ENCODE measurements at places on chromosomes 5 and 9.

- no peak for DNase-seq
Measured at GRCh38 chr9:69130456-69131441, 43.3 kb upstream of the TJP2 start.

DNA sequence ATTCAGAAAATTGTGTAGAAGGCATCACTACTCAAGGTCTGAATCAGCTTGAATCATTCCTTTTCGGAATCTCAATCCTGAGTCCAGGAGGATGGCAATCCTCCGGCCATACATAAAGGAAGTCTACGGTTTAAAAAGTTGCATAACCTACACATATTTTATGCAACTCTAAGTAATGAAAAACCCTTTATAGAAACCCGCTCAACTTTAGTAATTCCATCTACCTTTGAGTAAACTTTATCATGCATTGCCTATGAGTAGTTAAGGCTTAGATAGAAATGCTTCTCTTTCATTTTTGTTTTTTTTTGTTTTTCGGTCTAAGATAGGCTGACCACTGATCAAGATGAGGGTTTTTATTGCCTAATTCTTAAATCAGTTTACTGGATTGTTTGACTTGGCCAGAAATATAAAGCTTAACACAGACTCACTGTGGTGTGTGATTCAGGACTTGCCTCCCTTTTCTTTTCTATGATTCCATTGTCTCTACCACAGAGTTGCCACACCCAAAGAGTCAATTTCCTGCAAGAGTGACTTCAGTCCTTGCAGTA is 85.0 kb downstream of the LURAP1L start:
- DNase-seq, result no peak

GRCh38 chr5:173891308-173892116 is 3.4 kb downstream of the CPEB4 start:
- no peak for DNase-seq

DNA sequence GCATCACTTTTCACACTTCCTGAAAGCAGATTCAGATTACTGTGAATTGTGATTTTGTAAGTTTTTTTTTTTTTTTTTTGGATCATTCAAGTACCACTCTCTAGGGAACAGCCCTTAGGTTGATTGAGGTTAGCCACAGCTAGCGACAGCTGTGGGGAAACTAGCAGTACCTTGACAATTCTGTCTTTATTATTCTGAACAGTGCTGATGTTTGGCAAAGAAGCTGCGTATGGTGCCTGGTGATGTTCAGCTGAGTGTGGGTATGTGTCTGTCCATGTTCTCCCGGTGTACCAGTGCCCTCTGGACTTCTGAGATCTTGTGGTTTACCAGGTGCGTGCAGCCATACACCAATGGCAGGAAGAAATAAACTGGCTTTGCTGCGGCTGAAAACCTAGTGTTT is 117.3 kb upstream of the PLPPR1 start:
- no peak for DNase-seq

DNA sequence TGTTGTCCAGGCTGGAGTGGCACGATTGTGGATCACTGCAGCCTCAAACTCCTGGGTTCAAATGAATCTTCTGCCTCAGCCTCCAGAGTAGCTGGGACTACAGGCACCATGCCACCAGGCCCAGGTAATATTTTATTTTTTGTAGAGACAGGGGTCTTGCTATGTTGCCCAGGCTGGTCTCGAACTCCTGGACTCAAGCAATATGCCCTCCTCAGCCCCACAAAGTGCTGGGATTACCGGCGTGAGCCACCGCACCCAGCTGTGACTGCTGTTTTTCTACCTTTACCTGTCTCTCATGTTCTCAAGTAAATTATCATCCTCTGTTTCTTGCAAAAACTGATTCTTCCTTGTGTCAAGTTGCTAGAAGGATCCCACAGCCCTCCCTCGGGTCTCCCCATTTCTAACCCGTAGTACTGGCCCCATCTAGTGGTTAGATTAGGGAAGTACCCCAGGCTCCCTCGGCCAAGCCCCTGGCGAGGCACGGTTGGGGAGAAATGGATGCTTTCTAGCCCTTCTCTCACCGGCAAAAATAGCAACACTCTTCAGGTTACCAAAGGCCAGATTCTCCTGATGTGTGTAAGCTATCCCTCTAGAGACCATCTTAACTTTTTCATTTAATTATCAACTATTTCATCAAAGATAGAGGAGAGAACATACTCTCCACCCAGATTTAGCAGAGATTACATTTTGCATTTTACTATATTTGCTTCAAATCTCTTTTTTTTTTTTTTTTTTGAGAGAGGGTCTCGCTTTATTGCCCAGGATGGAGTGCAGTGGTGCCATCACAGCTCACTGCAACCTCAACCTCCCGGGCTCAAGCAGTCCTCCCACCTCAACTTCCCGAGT is 19.2 kb upstream of the TOR1B start:
- DNase-seq, result peak; percentile 58

DNA sequence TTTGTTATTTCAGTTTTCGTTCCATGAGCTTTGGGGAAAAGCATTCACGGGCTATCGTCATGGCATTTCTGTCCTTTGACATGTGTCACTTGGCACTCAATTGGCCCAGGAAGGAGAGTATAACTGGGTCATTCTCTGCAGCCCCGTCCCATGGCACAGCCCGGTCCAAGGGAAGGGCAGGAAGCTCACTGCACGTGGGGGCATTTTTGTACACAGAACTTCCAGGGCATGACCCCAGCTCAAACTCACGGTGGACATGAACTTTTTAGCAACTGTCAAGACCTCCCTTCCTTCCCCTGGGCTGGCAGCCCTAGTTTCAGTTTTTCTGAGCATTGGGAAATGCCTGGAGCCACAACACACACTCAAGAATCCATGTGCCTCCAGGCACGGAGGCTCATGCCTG is 161.6 kb upstream of the PANK3 start:
- DNase-seq, result no peak

DNA sequence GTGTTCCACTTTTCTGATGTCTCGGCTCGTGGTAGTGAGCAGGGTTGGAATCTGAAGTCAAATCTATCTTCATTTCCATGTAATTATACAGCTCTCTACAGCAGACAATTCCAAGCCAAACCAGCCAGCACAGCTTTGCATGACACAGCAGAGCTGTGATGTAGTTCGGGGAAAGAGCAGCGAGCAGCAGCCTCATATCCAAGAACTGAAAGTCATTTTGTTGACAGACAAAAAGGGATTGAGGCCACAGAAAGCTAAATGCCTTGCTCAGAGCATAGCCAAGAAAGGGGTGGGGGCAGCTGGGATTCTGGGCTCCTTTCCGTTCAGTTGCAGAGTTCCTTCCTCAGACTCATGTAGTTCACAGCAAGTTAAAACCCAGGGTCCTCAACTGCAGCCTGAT is 32.1 kb downstream of the LCP2 start:
- no peak for DNase-seq

- no peak for DNase-seq
Measured at GRCh38 chr5:22683050-22683449, 170.1 kb downstream of the CDH12 start.

GRCh38 chr5:55634866-55635265 is 77.3 kb downstream of the SLC38A9 start:
- DNase-seq, result no peak

DNA sequence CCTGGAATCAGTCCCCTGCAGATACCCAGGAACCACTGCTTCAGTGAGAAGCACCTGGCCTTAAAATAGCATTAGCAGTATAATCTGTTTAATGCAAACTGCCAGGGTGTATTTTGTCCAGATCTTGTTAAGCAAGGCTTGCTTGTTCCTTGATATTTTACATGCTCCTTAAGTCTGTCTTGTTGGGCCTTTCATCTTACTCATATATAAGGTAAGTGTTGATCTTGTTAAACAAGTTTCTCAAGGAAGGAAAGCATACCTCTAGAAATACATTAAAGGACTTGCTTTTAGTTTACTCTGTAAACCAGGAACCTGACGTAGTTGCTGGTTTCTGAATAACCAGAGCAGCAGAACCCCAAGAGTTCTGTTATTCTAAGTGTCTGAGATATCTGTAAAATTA is 13.7 kb downstream of the HSPA4 start:
- no peak for DNase-seq

DNA sequence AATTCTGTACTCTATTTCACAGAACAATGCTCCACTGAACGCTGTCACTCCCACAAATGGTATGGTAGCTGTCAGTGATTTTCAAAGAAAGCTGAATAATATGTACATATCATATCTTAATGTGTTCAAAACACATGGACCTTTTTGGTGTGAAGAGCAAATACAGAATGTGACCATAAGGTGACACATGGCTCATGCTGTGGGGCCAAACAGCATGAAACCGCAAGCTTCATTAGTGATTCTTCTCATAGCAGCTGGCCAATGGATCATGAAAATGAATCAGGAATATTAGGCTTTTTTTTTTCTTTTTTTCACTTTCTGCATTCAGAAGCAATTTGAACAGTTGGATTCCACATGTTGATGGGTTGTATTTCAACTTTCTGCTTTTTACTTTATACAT is 54.9 kb upstream of the CDH9 start:
- no peak for DNase-seq

DNA sequence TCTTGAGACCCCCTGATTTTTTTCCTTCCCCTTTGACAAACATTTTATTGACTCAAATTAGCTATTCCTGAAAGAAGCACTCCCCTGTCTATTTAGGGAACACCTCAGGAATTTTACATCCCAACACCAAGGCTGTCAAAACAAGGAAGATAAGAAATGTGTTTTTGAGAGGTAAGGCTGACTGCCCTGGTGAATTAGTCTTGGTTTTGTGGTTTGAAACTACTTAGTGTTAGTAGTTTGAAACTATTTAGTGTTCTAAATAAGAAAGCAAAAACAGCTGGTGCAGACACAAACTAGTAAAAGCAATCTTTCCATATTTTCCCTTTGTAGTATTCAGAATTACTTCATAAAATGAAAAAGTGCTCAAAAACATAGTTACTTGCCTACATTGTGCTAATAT is 120.7 kb downstream of the PCSK1 start:
- DNase-seq, result no peak

- no peak for DNase-seq
Measured at GRCh38 chr9:115263371-115264075, 145.6 kb upstream of the TNC start.

DNA sequence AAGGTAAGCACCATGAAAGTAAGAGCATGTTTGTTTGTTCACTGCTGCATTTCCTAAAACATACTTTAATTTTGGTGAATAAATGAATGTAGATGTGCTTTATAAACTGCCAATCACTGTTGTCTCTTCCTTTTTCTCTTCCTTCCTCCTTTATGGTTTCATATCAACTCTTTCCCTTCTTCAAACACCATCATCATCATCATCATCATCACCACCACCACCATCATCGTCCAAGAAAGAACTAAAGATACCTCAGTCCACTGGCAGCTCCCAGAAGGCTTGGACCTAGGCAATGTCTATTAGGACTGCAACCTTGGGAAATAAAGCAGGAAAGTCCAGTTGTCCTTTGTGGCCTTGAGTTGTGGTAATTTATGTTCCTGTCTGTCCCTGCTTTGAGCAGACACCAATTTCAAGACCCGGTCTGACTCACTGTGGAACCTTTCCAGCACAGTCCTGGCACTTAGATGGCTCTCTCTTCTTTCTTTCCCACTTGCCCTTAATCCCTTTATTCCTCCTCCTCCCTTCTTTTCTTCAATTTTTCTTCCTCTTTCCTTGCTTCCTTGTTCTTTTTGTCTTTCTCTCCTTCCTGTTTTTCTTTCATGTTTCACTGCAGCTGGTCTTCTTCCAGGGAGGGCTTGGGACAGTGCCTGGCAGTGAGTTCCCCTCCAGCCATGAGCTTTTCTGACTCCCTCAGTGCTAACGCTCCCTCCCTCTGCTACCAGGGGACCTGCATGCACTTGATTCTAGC is 99.3 kb downstream of the ANGPTL2 start:
- DNase-seq, result no peak

DNA sequence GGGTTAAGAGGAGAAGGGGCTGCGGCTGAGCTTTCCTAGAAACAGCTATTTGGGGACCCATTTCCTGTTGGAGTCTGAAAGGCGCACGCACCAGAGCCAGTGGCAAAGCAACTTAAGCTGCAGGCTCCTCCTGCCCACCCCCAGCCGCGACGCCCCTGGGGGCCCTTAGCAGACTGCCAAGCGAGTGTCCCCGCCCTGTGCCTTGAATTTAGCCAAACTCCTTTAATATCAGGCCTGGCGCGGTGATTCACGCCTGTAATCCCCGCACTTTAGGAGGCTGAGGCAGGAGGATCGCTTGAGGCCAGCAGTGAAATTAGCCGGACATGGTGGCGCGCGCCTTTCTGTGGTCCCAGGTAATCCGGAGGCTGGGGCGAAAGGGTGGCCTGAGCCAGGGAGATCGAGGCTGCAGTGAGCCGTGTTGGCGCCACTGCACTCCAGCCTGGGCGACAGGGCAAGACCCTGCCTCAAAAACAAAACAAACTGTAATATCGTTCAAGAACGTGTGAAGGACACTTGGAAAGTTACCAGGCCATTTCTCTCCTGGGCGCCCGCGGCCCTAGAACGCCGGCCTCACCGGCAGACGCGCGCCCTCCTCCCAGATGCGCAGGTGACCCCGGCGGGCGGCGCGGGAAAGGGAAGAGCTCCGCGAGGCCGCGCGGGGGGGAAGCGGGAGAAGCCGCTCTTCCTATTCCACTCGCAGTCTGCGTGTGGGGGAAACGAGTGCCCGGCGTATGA is 1.0 kb upstream of the F2R start:
- DNase-seq, result no peak

GRCh38 chr5:132506094-132506692 is 15.6 kb upstream of the IRF1 start:
- DNase-seq, result no peak

DNA sequence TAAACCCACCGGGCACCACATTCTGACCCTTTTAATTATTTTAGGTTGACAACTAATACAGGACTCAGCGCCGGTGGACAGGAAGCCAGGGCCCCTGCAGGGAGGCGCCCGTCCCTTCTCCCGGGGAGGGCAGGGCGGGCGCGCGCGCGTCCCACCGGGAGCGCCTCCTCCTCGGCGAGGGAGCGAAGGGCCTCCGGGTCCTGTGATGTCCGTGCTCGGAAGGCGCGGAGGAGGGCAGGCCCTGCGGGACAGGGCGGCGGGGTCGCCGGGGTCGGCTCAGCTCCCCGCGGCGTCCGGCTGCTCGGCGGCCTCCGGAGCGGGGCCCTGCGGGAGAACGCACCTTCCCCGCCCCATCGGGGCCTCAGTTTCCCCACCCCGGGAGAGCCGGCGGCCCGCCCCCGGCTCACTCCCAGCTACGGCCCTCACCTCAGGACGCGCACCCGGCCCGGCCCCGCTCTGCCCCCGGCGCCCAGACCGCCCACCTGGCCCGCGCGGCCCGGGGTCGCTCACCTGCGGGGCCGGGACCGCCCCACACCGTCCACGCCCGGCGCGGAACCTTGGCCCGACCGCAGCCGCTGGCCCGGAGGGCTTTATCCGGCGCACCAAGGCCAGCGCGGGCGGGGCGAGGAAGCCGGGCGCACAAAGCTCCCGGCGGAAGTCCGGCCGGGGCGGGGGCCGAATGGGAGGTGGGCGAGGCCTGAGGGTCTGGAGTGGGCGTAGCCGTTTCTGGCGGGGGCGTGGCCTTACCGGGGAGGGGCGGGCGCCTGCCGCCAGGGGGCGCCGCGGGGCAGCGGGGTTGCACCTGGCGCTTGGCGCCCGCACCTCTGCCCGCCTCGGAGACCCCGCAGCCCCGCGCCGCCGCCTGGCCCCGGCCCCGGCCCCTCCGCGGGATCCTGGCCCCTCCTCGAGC is at the start of the genes EXD3 and NOXA1:
EXD3 (minus strand) TSS at position 559 of the 910 bp plus-strand sequence. CDS start 27,805 bp downstream, outside the sequence.
NOXA1 (plus strand) TSS at position 790 of the 910 bp plus-strand sequence. CDS start 137 bp downstream, outside the sequence.
- DNase-seq, result peak; percentile 96

- no peak for DNase-seq
Measured at GRCh38 chr5:132431632-132432031, 58.9 kb downstream of the IRF1 start.

GRCh38 chr9:32380944-32381343 is 3.5 kb upstream of the ACO1 start:
- no peak for DNase-seq
